ENCODE measurements at places on chromosomes 3 and 15.

- no peak for DNase-seq
These were observed 423.0 kb upstream of the THBS1 start for GRCh38 chr15:39157882-39158281.

DNA sequence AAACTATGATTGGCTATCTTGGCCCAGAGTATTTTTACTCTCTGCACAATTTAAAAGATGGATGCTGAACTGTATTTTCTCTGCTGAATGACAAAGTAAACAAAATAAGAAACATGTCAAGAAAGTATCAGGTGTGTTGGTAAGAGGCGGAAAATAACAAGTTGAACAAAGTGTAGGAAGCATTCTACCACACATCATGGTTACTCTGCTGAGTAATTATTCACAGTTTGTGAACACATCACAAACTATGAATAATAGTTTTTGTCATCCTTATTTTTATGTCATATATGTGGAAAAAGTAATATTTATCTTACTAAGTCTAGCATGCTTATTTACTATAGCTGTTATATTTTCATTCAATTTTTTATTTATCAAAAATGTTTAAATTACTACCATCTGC, 229.2 kb downstream of the MBNL1 start:
- DNase-seq: no peak

- no peak for DNase-seq
These were observed 82.0 kb upstream of the PDZRN3 start for GRCh38 chr3:73706771-73707170.

DNA sequence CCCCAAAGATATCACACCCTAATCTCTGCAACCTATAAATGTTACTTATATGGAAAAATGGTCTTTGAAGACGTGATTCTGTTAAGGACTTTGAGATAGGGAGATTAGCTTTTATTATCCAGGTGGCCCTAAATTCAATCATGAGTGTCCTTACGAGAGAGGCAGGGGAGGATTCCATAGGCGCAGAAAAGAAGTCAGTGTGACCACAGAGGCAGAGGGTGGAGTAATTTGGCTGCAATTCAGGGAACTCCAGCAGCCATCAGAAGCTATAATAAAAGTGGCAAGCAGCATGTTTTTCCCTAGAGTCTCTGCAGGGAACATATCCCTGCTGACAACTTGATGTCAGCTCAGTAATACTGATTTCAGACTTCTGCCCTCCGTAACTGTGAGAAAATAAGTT, 315.2 kb upstream of the ROBO2 start:
- DNase-seq: no peak

DNA sequence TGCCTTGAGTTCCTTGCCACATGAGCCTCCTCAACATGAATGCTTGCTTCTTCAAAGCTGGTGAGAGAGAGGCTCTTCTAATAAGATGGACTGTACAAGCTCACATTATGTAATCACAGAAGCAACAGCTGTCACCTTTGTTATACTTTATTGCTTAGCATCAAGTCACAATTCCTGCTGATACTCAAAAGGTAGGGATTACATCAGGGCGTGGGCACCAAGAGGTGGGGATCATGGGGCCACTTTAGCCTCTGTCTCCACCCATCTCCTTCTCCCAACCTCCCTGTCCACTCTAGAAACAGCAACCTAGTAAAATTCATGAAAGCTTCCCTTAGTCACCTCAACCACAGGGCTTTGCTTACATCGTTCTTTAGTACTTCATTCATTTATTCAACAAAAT, 95.9 kb downstream of the FAM43A start:
- no peak for DNase-seq

All from CD4-positive, alpha-beta T cell treated with Interleukin-6 for 4 hours (primary cell).